Effector memory CD8-positive, alpha-beta T cell (primary cell): ENCODE measurements at places on chromosomes 2 and 18.
A peak's percentile ranks its signal among the peaks of the same experiment; 100 is the strongest.

- no peak overlapping the region for H3K27ac ChIP-seq
- H3K4me3 ChIP-seq = no peak overlapping the region
- H3K36me3 ChIP-seq = peaks cover 3% of the 10 kb centered on the region
- H3K4me1 ChIP-seq = peaks cover 15% of the 10 kb centered on the region
- peaks cover 78% of the 10 kb centered on the region for H3K27me3 ChIP-seq
- DNase-seq = no peak
Observed at GRCh38 chr2:176192351-176192750, 3.9 kb downstream of the HOXD1 start.

DNA sequence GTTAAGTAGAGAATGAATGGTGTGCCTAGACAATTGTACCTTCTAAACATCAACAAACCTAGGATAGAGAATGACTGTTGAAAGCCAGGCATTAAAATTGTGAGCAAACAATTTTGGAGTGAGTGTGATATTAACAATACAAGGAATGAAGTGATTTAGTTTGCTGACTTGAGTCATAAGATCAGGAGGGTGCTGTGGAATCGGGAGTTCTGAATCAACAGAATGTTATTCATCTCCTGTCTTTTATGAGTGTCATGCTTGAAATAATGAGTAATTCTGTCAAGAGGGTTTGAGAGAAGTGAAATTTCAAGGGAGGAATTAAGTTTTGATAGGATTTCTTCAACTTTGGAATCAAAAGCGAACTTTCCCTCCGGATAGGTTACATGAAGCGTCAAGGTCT, 214.4 kb upstream of the DSEL start:
- no peak for DNase-seq
- H3K27ac ChIP-seq = no peak overlapping the region
- no peaks in the 10 kb centered on the region for H3K4me1 ChIP-seq
- no peaks in the 10 kb centered on the region for H3K36me3 ChIP-seq

DNA sequence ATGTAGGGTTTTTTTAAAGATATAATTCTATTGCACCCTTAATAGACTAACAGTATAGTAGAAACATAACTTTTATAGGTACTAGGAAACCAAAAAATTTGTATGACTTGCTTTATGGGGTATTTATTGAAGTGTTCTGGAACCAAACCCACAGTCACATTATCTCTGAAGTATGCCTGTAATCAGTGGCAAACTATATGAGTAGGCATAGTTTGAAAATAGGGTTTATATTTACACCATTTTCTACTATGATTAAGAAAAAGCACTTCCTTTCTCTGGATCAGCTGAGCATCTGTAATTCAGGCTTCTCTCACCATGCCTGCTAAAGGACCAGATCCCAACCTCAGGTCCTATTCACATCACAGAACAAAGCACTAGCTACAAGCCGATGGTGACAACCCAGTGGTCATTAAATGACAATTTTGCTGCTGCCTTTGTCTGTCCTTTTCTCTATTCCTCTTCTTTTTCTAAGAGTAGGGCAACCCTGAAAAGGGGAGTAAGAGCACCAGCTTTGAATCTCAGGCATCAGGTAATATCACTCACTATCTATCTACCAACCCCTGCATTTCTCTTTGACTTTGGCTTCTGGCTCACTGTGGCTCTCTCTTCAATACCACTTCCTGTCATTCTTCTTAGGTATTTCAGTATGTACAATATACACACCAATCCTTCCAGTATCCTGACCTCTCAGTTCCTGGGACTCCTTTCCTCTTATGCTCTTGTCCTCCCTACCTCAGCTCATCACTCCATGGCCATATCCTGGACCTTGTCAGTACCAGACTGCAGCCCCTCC, 14.4 kb downstream of the NEMP2 start:
- peak overlapping the region; percentile 21 for H3K27ac ChIP-seq
- H3K4me1 ChIP-seq = peaks cover 17% of the 10 kb centered on the region
- no peak overlapping the region for H3K4me3 ChIP-seq
- DNase-seq = no peak
- H3K36me3 ChIP-seq = peaks cover 9% of the 10 kb centered on the region

DNA sequence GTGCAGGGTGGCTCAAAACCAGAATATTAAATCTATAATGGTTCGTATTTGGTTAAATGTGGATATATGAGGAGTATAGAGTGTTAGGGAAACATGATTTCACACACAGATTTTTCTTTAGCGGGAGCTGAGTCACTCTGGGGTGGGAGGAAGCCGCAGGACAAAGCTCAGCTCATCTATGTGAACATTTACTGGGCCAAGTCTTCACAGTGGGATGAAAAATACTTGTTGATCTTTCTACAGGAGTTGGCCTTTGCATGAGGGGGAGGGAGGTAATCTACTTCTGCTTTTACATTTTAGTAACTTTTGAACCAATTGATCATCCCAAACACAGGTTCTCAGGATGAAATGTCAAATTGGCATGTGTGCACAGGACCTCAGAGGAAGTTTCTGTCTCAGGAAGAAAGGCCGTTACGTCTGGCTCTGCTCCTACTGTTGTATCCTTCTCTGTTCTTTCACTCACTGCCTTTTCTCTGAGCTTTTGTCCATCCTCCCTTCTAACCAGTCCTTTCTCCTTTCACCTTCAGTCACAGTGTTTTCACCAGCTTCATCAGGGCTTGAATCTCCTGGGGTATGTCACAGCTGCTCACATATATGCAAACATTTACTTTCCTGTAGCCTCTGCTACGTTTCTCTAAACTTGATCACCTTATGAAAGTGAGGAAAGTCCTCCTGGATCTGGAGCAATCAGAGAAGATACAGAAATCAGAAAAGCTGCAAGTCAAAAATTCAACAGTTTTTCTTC, 943.3 kb upstream of the FANCL start:
- no peak overlapping the region for H3K4me3 ChIP-seq
- no peak overlapping the region for H3K27ac ChIP-seq
- DNase-seq = no peak
- no peaks in the 10 kb centered on the region for H3K27me3 ChIP-seq
- no peaks in the 10 kb centered on the region for H3K4me1 ChIP-seq
- no peaks in the 10 kb centered on the region for H3K36me3 ChIP-seq

DNA sequence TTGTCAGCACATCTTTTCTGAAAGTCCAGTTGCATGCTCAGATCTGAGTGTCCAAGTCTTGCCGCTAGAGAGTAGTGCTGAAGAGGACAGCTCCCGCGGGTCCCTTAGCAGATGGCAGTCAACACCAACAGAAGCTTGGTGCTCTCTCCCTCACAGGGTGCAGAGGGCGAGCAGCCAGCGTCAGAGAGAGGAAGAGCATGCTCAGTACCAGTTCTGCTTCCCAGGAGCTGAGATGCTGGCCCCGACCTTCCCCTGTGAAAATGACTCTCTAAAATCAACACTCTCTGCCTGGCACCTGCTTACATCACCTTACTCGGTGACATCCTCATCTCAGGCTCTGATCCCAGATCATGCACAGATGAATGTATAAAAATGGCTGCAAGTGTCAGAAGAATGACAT, 86.0 kb upstream of the TWIST2 start:
- H3K4me3 ChIP-seq = no peak overlapping the region
- peaks cover 45% of the 10 kb centered on the region for H3K27me3 ChIP-seq
- no peaks in the 10 kb centered on the region for H3K36me3 ChIP-seq
- H3K4me1 ChIP-seq = no peaks in the 10 kb centered on the region

- no peak overlapping the region for H3K27ac ChIP-seq
- H3K4me1 ChIP-seq = no peaks in the 10 kb centered on the region
- H3K4me3 ChIP-seq = no peak overlapping the region
- no peak for DNase-seq
- H3K36me3 ChIP-seq = no peaks in the 10 kb centered on the region
Observed at GRCh38 chr18:52069201-52069600, 270.8 kb upstream of the DCC start.

GRCh38 chr18:38884050-38884449, 1318.5 kb upstream of the CELF4 start:
- H3K27ac ChIP-seq = no peak overlapping the region
- H3K4me1 ChIP-seq = no peaks in the 10 kb centered on the region
- DNase-seq = no peak
- H3K4me3 ChIP-seq = no peak overlapping the region
- H3K27me3 ChIP-seq = no peaks in the 10 kb centered on the region
- H3K36me3 ChIP-seq = no peaks in the 10 kb centered on the region

DNA sequence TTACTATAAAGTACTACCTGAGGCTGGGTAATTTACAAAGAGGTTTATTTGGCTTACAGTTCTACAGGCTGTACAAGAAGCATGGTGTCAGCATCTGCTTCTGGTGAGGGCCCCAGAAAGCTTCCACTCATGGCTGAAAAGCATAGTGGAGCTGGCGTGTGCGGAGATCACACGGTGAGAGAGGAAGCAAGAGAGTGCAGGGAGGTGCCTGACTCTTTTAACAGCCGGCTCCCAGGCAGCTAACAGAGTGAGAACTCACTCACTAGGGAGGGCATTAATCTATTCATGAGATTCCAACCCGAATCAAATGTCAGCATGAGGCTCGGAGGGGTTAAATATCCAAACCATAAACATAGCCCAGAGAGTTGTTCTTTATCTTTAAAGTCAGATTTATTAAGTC, 117.3 kb downstream of the LDLRAD4 start:
- no peaks in the 10 kb centered on the region for H3K36me3 ChIP-seq
- no peaks in the 10 kb centered on the region for H3K4me1 ChIP-seq

DNA sequence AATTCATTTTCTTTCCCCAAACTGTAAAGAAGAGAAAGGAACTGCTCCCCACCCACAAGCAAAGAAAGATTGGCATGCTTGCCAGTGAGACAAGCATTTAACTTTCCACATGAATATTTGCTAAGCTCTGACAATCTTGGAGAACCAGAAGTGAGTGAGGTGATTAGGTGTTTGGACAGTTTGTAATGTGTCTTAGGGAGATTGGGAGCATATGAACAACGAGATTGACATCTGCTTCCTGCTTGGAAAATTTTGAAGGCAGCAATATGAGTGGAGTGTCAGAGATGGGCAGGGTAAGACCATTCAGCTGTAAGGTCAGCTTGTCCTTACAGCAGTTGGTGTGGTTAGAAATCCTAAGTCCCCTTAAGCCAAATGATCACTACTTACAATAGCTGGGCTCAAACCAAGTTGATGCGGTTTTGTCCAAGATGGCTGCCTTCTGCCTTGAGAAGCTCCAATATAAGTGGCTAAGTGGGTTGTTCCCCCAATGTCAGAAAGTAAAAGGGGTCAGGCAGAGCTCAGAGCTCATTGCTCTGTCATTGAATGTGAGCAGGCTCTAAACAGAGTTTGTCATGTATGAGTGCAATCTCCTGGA, 36.0 kb upstream of the GALNT5 start:
- no peak overlapping the region for H3K27ac ChIP-seq
- no peak for DNase-seq
- no peak overlapping the region for H3K4me3 ChIP-seq
- peaks cover under 1% of the 10 kb centered on the region for H3K27me3 ChIP-seq

DNA sequence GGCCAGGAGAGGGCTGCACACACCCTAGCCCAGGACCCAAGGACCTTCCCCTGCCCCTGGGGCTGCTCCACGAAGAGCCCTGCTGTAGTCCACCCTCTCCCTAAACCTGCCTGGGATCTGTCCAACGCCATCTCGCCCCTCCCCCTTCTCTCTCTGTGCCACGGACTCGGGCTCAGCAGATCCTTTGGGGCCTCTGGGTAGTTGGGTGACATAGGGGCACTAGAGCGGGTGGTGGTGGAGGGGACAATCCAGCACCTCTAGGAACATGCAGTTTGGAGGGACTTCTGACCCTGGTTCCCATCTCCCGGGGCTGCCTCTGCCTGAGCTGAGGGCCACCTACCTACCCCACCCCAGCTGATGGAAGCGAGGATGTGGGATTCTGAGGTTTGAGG, 7.3 kb upstream of the CRYBA2 start:
- peaks cover 13% of the 10 kb centered on the region for H3K4me1 ChIP-seq
- no peak overlapping the region for H3K27ac ChIP-seq
- peak overlapping the region; percentile 15 for H3K4me3 ChIP-seq
- no peak for DNase-seq

GRCh38 chr18:38790303-38790702, 1224.7 kb upstream of the CELF4 start:
- H3K4me3 ChIP-seq = no peak overlapping the region
- no peak for DNase-seq
- no peaks in the 10 kb centered on the region for H3K27me3 ChIP-seq
- H3K4me1 ChIP-seq = no peaks in the 10 kb centered on the region

GRCh38 chr18:80046961-80047541, 12.8 kb downstream of the RBFA start:
- no peak for DNase-seq
- H3K4me1 ChIP-seq = no peaks in the 10 kb centered on the region
- H3K4me3 ChIP-seq = no peak overlapping the region
- no peak overlapping the region for H3K27ac ChIP-seq
- no peaks in the 10 kb centered on the region for H3K27me3 ChIP-seq
- peaks cover 6% of the 10 kb centered on the region for H3K36me3 ChIP-seq

DNA sequence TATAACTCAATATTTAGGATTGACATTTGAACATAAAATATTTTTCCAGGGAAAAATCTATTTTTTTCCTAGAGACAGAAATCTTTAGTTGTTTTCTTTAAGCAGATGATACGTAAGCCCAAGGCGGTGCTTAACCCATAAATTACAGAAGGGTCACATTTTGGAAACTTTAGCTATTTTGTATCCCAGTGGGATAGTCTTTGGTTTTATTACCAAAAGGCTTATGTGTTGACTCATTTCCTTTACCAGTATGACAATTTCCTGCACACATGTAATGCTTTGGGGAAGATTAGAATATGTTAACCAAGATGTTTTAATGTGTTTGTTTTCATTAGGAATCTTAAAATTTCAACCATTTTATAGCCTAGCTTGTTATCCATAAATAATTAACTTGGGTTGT, 24.8 kb downstream of the DYNC1I2 start:
- H3K36me3 ChIP-seq = peaks cover 34% of the 10 kb centered on the region
- H3K27me3 ChIP-seq = no peaks in the 10 kb centered on the region
- no peak overlapping the region for H3K4me3 ChIP-seq
- no peaks in the 10 kb centered on the region for H3K4me1 ChIP-seq

- no peaks in the 10 kb centered on the region for H3K27me3 ChIP-seq
- no peak for DNase-seq
- H3K27ac ChIP-seq = no peak overlapping the region
- no peaks in the 10 kb centered on the region for H3K4me1 ChIP-seq
- no peaks in the 10 kb centered on the region for H3K36me3 ChIP-seq
Observed at GRCh38 chr2:153645599-153645998, 167.0 kb upstream of the RPRM start.

DNA sequence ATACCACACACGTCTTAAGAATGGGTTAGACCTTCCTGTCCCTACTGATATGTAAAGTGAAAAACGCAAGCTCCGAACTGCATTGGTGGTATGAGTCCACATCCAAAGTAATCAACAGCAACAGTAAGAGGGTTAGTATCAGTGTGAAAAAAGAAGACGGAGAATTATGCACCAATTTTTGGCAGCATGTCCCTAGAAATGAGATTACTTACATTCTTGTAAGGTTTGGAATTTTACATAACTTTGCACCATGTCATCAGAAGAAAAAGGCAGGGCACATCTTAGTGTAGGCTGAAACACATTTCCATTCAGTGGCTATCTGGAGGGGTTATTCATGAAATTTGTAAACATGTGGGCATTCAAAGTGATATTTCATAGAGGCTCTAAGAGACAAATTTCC, 88.2 kb downstream of the LONRF2 start:
- H3K4me3 ChIP-seq = no peak overlapping the region
- no peaks in the 10 kb centered on the region for H3K27me3 ChIP-seq
- DNase-seq = no peak
- H3K36me3 ChIP-seq = peaks cover 2% of the 10 kb centered on the region
- peaks cover 24% of the 10 kb centered on the region for H3K4me1 ChIP-seq

- no peaks in the 10 kb centered on the region for H3K4me1 ChIP-seq
- H3K27ac ChIP-seq = no peak overlapping the region
- H3K36me3 ChIP-seq = no peaks in the 10 kb centered on the region
Observed at GRCh38 chr2:74414441-74414840, 7.0 kb downstream of the C2orf81 start.
